EL (cell line): ENCODE measurements at places on chromosomes 11 and 22.

DNA sequence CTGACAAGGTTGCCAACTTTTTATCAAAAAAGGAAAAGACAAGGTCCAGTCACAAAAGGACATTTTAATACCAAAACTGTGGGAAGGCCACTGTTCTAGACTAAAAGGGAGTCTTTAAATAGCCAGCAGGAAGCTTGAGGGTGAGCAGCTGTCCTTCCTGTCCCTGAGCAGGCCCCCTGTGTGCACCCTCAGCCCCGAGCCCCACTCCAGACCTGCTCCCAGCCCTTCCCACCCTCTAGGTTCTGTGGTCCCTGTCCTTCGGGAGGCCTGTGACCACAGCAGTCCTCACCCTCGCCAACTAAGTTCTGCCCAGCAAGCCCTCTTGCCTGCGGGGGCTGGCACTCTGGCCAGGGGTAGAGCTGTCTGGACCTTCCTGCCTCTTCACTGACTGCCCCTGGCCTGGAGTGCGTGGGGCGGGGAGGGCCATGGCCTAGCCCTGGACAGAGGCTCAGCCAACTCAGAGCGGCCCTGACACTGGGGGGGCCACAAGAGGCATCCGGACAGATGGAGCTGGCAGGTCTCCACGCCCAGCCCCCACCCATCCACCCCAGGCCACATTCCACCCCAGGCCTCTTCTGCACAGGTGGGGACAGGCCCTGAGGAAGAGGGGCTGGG is 1.6 kb upstream of the PLXNB2 start:
- no peak for DNase-seq

- no peak for DNase-seq
Observed at GRCh38 chr11:25949918-25950317, 382.0 kb upstream of the ANO3 start.

- DNase-seq: no peak
Observed at GRCh38 chr11:130940706-130941105, 24.4 kb upstream of the SNX19 start.

DNA sequence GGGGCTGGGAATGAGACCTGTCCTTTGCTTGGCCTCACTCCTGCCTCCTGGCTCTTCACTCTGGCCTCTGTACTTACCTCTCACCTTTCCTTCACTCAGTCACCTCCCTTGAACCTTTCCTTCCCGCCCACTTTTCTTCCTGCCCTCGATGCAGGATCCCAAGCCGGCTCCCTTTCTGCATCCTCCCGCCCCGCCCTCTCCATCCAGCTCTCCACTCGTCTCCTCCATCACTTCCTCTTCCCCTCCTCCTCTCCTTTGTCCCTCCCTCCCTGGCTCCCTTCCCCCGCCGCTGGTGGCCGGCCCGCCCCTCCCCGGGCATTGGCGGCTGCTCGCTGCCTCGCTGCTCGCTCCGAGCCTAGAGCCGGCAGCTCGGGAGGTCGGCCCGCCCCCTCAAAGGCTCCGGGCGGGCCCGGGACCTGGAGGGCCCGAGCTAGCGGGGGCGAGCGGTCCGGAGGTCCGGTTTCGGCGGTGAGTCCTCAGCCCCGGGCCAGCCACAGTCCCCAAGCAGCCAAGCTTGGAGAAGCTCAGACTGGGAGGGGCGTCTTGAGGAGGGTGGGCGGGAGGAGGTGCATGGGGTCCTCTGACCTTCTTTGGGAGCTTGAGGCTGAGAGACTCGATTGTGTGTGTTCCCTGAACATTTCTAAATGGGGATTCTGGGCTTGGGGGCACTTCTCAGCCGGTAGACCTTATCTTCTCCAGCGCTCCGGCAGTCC is 13.8 kb downstream of the PHLDB1 start:
- peak; percentile 92 for DNase-seq

DNA sequence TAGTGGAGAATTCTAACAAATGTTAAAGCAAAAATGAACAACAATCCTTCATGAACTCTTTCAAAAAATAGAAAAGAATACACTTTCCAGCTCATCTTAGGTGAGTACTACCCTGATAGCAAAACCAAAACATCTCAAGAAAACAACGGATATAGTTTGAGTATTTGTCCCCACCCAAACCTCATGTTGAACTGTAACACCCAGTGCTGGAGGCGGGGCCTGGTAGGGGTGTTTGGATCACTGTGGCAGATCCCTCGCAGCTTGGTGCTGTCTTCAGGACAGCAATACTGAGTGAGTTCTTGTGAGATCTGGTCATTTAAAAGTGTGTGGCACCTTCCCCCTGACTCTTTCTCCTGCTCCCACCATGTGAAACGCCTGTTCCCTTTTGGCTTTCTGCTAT is 27.0 kb downstream of the NCAPD3 start:
- DNase-seq: no peak

GRCh38 chr11:38163526-38163925 is 1565.5 kb upstream of the RAG2 start:
- DNase-seq: no peak

DNA sequence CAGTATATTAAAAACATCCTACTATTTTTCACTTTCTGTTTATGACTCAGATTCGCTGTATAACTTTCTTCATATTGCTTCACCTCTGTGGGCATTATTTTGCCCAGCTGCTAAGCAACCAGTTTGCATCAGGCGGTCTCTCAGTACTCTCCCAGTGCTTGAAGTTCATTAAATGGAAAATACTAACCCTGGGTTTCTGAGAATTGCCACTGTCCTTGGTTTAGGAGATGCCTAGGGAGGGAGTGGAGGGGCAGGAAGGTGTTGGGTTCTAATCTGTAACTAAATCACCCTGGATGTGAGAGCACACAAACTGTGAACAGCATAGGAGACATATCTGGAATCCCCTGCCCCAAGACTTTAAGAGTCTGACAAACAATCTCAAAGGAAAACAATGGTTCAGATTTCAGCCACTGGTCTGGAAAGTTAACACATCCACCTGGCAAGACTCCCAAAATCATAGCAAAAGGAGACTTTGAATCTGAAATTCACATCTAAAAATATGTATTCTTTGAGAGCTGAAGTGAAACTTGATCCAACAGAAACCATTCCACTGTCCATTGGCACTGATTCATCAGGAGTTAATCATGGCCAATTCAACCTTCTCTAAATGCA is 540.0 kb downstream of the SOX6 start:
- DNase-seq: peak; percentile 64

GRCh38 chr11:99422581-99423427 is 402.1 kb downstream of the CNTN5 start:
- peak; percentile 7 for DNase-seq

DNA sequence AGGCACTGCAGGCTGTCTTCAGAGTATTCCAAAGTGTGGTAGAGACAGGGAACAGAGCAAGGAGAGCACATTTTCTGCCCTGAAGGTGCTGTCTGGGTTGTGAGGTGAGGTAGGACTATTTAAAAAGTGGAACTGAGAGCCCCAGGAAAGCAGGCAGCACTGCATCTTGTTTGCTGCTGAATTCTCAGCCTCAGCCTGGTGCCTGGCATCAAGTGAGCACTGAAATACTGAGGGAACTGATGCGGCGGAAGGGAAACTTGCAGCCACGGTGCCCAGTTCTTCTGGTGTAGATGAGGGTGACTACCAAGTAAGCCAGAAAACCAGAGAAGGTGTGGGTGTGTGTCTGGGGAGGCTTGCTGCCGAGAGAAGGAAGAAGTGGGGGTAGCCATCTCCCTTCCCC is 59.5 kb downstream of the TNRC6B start:
- no peak for DNase-seq
